Pons (tissue), 1 donor: ENCODE measurements at places on chromosomes 1 and 21.

- peak; percentile 79 for DNase-seq
Measured at GRCh38 chr1:31335007-31335406, 37.9 kb downstream of the FABP3 start.

DNA sequence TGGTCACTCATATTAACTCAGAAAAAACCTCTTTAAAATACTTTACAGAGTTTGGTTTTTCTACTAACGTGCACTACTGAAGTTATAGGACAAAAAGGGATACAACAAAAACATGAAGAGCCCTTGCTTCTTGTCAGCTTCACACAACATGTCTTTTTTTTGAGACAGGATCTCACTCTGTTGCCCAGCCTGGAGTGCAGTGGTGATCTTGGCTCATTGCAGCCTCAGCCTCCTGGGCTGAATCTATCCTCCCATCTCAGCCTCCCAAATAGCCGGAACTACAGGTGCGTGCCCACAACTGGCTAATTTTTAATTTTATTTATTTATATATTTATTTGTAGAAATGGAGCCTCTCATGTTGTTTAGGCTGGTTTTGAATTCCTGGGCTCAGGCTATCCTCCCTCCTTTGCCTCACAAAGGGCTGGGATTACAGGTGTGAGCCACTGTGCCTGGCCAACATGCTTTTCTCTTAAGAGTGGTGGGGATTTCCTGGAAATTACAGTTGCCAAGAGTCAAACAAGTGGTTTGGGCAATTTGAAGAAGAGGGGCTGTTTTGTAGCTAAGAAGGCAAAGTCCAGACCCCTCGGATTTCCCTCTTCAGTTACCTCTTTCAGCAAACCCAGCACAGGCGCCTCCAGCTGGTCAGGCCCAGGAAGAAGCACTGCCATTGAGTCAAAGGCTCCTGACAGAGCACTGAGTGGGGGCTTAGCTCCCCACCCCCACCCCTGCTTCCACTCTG is 6.4 kb upstream of the SMPDL3B start:
- DNase-seq, result no peak

DNA sequence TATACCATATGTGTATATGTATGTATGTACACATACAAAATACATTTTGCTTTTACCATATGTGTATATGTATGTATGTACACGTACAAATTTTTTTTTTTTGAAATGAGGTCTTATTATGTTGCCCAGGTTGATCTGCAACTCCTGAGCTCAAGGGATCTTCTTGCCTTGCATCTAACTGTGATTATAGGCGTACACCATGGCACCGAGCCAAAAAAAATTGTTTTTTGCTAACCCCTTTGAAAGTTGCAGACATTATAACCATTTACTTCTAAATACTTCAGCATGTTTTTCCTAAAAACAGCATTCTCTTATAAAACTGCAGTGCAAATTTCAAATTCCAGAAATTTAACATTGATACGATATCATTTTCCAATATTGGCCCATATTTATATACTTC is 147.0 kb downstream of the POU2F1 start:
- no peak for DNase-seq

GRCh38 chr1:47675047-47675675 is 237.3 kb downstream of the FOXD2 start:
- no peak for DNase-seq

DNA sequence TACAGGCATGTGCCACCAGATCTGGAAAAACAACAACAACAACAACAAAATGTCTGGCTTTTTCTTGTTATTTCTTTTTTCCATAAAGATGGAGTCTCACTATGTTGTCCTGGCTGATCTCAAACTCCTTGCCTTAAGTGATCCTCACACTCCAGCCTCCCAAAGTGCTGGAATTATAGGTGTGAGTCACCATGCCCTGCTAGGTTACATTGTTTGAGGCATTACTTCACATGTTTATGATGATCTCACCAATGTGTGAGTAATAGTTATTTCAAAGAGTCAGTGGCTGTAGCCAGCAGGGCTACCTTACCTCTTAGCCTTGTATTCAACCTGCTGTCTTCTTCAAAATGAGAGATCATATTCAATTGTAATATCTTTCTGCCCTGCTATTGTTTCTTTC is 445.7 kb downstream of the AMY1C start:
- no peak for DNase-seq

GRCh38 chr1:110240476-110241210 is 30.5 kb downstream of the KCNC4 start:
- no peak for DNase-seq

DNA sequence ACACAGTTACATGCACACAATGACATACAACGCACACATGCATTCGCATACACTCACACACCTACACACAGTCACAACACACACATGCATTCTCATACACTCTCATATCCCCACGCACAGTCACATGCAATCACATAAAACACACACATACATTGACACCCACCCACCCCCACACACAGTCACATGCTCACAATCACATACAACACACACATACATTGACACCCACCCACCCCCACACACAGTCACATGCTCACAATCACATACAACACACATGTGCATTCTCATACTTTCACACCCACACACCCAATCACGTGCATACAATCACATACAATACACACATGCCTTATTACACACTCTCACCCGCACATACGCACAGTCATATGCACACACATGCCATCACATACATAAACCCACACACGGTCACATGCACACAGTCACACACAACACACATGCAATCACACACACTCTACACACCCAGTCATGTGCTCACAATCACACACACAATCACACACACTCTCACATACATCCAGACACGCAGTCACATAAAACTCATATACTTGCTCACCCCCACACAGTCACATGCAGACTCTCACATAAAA is 134.3 kb downstream of the CASZ1 start:
- no peak for DNase-seq
